ENCODE measurements at places on chromosomes 6 and 20.
A peak's percentile ranks its signal among the peaks of the same experiment; 100 is the strongest.

- no peak for DNase-seq
Observed at GRCh38 chr20:32509639-32510066, 75.5 kb downstream of the NOL4L start.

- no peak for DNase-seq
Observed at GRCh38 chr6:109867009-109867969, 110.8 kb upstream of the GPR6 start.

DNA sequence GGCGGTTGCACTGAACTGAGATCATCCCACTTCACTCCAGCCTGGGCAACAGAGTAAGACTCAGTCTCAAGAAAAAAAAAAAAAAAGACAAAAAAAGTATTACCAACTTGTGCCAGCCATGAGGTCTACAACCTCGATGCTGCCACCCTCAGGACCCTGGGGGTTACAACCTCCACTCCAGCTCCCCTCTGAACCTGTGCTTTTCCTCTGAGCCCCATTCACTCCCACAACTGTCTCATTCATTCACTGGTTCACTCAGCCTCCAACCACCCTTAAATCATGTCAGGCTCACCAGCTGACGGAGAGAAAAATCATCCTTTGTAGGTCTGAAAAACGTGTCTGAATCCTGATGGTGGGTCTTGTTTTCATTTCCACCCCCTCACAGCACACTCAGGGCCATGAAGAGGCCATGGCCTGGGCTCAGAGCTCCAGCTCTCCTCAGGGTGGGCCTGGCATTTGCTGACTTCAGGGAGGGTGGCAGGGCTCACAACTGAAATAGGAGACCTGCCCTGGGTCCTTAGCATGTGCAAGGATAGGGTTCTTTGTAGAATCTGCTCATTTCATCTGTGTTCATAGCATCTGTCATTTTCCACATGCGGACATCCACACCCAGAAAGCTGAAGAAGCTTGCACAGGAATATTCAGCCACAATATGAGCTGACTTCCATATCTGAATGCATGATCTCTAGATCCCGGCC lies 1.9 kb upstream of the ULBP1 start:
- DNase-seq = no peak

- DNase-seq = no peak
Observed at GRCh38 chr6:7016226-7016625, 91.5 kb upstream of the RREB1 start.

GRCh38 chr6:166924531-166924930 lies 31.8 kb downstream of the RNASET2 start:
- DNase-seq = no peak

- no peak for DNase-seq
Observed at GRCh38 chr6:134734312-134734869, 215.5 kb downstream of the ALDH8A1 start.

GRCh38 chr20:53748821-53749421 lies 155.3 kb upstream of the ZNF217 start:
- no peak for DNase-seq

DNA sequence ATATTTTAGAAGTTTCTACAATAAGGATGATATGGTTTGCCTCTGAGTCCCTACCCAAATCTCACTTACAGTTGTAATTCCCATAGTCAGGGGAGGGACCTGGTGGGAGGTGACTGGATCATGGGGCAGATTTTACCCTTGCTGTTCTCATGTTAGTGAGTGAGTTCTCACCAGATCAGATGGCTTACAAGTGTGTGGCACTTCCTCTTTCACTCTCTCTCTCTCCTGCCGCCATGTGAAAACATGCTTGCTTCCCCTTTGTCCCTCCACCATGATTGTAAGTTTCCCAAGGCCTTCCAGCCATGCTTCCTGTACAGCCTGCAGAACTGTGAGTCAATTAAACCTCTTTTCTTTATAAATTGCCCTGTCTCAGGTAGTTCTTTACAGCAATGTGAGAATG lies 527.5 kb upstream of the ID4 start:
- no peak for DNase-seq

GRCh38 chr20:18532626-18533025 lies 24.9 kb downstream of the SEC23B start:
- no peak for DNase-seq

DNA sequence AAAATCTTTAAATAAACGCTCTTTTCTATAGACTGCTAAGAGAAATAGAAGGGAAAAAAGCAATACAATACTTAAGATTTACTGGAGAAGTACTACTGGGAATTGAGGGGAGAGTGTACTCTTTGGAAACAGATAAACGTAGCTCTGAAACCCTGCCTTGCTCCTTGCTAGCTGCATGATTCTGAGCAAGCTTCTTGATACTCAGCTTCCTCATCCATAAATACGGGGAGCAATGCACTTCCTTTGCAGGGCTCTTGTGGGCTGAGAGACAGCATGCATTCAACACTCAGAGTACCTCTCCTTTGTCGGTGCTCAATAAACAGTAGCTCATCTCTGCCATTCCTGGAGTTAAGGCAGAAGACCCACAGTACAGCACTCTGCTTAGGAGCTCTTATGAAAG lies 159.7 kb downstream of the BTBD9 start:
- DNase-seq = no peak

DNA sequence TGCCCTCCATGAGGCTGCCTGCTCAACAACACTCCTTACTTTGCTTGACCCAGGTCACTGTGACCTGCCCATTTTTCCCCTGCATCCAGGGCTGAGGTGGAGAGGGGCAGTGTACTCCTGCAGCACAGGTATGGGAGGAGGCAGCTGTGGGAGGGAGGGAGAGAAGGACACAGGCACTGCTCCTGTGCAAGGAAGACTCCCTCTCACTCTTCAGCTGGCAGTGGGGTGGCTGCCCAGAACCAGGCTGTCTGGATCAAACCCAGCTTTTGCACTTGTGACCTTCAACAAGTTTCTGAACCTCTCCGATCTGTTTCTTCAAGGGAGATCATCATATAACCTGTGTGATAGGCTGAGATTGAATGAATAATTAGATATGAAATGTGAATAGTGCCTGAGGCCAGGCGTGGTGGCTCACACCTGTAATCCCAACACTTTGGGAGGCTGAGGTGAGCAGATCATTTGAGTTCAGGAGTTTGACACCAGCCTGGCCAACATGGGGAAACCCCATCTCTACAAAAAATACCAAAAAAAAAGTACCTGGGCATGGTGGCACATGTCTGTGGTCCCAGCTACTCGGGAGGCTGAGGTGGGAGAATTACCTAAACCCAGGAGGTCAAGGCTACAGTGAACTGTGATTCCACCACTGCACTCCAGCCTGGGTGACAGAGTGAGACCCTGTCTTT lies 14.1 kb downstream of the TGIF2 start:
- no peak for DNase-seq

DNA sequence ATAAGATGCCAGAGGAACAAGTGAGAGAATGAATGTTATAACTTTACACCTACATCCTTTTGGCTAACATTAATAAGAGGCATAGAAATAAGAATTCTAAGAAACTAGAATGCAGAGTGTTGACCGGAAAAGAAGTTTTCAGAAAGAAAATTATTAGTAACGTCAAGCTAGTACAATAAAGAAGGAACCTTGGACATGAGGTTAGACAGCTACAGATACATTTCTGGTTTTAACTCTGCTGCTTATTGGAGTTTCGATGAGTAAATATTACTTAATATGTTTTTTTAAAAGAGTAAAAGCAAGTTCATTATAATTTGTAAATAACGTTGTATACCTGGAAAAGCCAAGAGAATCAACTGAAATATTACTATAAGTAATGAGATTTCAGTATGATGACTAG lies 22.7 kb downstream of the TAB2 start:
- DNase-seq = no peak

DNA sequence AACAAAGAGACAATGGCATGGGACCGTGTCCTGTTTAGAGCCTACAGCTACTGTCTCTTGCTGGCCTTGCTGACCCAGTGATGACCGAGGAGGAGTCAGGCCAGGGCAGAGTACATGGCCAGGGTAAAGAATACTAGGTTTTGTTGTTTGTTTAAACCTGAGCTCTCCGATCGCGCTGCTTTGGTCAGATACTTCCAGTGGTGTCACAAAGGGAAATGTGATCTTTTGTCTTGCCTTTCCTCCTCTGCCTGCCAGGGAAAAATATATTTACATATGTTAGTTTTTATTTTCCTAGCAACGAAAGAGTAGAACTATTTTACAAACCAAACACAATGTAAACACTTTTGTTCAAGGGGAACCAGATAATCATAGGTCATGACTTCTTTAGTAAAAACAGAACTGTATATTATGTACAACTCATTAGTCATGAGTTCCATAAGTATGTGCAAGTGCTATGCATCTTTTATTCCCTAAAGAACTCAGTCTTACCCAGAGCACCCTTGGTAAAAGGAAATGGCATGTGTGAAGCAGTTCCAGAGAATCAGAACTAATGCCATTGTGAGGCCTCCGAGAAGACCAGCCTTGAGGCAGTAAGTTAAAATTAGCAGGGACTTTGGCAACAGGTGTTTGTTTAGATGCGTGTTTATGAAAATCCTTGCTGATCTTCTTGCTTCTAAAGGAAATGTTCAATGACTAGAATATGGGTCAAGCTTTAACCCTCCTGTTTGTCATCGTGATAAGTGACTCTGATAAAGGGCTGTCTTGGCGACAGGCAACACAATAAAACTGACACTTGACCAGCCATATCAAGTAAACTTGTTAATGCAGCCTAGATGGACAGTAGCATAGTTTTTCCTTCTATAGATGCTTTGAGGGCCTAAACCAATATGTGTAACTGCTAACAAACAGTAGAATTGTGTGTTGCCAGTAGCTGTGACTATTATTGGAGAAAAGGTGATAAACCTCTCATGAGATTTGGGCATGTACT lies 204.6 kb downstream of the NKAIN2 start:
- DNase-seq = no peak

- DNase-seq = no peak
Observed at GRCh38 chr20:9551808-9552550, 37.6 kb downstream of the LAMP5 start.

DNA sequence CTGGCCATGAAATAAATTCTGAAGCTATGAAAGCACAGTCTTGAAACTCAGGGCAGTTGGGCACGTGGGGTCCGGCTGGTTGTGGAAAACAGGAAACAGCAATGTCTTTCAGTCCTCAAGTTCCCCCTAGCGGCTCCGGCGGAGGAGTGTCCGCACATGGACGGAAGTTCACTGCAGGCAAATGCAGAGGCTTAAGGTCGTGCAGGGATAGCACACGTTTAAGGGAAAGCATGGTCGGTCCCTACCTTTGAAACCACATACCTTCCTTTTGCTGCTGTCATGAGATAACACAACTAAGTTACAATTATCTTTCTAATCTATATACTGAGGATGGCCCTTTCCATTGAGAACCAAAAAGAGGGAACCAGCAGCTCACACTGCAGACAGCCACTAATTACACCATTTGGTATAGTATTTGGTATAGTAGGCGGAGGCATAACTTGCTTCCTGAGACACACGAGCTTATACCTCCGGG lies 52.6 kb upstream of the NFATC2 start:
- DNase-seq = no peak

DNA sequence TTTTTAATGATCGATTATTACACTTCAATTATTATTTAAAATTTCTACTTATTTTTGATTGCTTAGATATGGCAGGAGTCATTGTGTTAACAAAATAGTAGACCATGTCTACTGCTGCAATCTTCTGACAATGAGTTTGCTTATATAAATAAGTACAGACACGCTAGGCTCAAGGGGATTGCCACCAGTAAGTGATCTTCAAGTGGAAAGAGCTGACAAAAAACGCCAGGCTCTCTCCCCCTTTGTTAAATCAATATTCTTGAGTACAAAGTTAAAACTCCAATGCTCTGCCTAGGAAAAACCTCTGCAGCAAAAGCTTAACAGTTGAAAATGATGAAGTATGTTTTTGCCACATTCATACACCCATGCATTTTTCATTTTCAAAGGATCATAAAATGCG lies 738.1 kb downstream of the HDGFL1 start:
- DNase-seq = peak; percentile 8

GRCh38 chr20:10077081-10077471 lies 42.3 kb downstream of the ANKEF1 start:
- no peak for DNase-seq

GRCh38 chr6:39347906-39348585 lies 25.5 kb upstream of the KCNK16 start:
- no peak for DNase-seq

GRCh38 chr6:162854734-162855191 lies 127.0 kb downstream of the PACRG start:
- no peak for DNase-seq
